ENCODE measurements at places on chromosomes 4 and X.

- no peak for DNase-seq
Observed at GRCh38 chr4:109648997-109649575, 54.2 kb downstream of the CASP6 start.

GRCh38 chrX:54427837-54428424 lies 12.3 kb upstream of the TSR2 start:
- DNase-seq, result no peak

GRCh38 chrX:40171513-40172400 lies 74.0 kb upstream of the BCOR start:
- DNase-seq, result no peak

DNA sequence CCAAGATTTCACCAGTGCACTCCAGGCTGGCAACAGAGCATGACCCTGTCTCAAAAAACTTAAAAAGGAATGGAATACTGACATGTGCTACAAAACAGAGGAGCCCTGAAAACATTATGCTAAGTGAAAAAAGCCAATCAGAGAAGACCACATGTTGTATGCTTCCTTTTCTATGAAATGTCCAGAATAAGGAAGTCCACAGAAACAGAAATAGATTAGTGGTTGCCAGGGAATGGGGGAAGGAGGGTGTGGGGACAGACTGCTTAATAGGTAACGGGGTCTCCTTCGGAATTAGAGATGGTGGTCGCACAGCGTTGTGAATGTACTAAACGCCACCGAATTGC lies 30.1 kb upstream of the KIAA0232 start:
- no peak for DNase-seq

DNA sequence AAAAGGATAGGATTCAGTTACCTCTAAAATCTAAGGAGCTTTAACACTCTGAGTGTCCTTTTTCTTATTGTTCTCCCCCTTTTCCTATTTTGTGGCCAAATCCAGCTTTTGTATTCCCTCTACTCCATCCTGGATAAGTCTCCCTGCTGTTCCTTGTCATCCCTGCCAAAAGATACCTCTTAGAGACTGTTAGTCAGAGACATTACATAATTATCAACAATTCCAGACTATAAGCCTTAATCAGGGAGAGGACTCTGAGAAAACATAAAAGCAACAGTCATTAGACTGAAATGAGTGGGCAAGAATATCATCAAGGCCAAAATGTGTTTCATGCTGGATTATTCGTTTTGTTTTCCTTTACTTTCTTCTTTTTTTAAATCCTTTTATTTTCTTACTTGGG lies 206.9 kb downstream of the FAM47B start:
- no peak for DNase-seq

- DNase-seq, result no peak
Observed at GRCh38 chr4:2363056-2363721, 55.3 kb downstream of the ZFYVE28 start.

DNA sequence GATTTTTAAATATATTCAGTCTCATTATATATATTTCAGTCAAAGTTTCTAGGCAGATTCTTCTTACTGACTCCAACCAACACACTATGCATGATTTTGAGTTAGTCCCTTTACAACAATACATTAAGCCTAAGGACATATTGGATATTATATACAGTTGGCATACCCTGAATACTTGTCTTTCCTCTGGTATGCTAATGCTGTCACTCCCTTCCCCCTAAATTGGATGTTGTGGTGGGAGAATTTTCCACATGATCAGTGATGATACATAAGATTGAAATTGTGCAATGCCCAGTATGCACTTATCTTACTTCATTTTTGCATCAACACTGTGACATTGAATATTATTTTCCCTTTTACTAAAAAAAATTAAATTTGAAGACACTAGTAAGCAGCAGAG lies 935.2 kb downstream of the PCDH7 start:
- no peak for DNase-seq

- no peak for DNase-seq
Observed at GRCh38 chr4:7863911-7864681, 75.6 kb downstream of the AFAP1 start.

GRCh38 chr4:25442863-25443307 lies 65.8 kb downstream of the ANAPC4 start:
- DNase-seq, result no peak

DNA sequence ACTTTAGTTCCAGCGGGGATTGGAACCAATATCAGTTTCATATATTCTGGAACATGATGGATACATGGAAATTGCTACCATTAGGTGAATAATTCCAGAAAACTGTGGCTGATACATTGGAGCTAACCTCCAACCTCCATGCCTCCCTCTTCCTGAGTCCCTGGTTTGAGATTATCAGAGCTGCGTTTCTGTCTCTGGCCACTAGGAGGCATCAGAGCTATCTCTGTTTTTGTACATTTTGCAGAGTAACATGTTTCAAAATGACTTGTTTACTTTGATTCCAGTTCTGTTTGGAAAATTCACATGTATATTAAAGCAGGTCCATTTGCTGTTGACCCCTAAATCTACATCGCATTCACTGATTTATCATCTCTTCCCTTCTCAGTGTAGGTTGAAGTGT lies 2.4 kb upstream of the RAB40AL start:
- no peak for DNase-seq

GRCh38 chrX:10548688-10549087 lies 71.7 kb downstream of the MID1 start:
- no peak for DNase-seq

GRCh38 chrX:135295238-135295943 lies 13.9 kb upstream of the ETDC start:
- peak; percentile 40 for DNase-seq

DNA sequence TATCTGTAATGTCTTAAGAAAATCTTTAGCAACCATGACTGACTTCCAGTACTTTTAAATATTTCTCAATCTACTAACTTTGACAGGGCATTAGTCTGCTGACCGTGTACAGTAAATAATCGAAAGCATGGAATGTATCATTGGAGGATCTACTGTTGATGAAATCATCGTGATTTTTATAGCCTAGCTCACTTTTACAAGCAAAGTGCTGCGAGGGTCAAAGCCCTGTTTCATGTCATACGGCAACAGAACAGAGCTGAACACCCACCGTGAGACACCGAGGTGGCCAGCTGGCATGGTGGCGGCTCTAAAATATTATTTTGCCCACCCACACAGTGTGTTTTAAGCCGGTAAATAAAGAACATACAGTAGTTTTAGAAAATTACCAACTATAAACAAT lies 679.3 kb downstream of the FAT4 start:
- no peak for DNase-seq

DNA sequence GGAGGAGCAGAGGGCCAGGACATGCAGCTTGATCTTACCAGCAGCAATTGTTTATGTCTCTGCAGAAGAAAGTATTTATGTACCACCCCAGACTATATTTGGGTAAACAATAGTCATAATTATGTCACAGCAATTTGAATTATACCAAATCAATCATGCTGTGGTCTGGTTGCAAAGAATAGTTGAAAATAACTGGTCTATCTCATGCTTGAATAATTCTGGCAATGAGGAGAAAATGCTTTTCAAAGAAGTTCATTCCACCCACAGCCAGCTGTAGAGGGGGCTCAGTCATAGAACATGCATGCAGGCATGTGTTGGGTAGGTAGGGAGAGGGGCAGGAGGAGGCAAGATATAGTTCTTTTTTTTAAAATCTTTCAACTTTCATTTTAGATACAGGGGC lies 399.2 kb downstream of the IL15 start:
- no peak for DNase-seq

DNA sequence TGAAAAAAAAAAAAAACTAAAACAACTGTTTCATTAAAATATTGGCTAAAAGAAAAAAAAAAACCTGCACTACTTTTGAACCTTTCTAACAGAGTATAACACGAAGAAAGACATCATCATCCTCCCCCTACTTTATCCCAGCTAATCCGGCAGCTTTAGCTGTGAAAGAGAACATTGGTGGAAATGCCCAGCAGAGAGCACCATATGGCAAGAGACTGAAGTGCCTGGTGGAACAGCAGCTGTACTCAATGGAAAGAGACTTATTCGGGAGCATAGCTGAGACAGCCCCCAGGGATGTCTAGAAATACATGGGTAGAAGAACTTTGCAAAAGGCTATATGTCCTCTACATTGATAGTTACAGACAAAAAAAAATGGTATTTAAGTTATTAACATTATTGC lies 30.3 kb downstream of the STPG2 start:
- DNase-seq, result no peak

- DNase-seq, result no peak
Observed at GRCh38 chr4:51858605-51859202, 15.8 kb downstream of the DCUN1D4 start.

DNA sequence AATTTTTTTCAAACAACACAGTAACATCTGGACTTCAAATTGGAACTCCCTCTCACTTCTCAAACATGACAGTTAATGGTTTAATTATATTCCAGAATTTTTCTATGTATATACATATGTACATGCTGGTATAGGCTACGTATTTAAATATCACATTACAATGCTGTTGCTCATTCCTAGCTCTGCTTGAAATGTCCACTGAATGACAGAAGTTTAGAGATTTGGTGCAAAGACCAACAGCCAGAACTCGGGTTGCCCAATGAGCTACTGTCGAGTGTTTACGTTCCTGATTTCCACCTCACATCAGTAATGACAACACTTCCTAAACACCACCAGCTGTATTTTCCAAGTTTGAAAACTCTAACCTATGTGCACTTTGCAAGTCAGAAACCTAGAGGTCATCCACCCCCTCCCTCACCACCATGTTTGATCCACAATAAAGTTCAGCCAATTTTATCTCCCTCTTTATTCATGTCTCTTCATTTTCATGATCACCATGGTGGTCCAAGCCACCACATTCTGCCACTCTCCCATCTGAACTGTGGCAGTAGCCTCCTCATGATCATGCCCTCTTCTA lies 49.3 kb upstream of the RPL34 start:
- no peak for DNase-seq

DNA sequence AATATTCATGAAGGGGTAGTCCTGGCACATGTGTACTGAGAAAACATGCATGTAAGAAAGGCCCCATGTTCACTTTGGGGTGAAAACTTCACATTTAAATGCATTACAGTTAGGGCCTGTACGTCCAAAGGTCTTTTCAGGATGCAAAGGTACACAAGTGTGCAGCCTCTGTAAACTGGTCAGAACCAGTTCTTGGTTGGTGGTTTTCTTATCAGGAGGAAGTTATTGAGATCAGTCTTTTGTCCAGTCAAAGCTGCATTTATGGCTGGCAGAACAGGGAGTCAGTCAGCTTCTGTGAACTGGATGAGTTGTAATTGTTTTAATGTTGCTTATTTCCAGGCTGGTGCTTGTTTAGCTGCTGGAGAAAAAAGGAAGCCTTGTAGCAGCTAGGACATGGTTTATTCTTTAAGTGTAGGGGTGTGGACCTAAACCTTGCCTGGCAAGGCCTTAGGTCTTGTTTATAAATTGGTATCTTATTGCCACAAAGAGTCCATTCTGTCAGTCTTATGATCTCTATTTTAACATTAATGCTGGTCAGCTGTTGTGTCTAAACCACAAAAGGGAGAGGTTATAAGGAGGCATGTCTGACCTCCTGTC lies 1906.6 kb upstream of the TENM3 start:
- DNase-seq, result no peak

DNA sequence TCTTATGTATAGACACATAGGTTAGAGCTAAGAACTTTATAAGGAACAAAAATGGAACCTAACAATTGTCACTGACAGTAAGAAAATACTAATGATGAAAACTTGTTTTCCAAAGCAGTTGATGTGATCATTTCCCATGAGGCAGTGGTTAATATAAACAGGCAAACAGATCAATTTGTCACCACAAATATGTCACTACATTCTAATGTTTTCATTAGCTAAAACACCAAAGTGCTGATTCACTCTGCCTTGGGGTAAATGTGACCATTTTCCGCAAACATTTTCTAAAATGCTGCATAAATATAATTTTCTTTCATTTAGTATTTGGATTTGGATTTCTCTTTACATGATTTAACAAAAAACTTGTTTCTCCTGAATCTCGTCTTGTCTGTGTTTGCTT lies 408.9 kb upstream of the CTSO start:
- no peak for DNase-seq

- DNase-seq, result no peak
Observed at GRCh38 chr4:7503559-7504249, 69.0 kb upstream of the PSAPL1 start.

GRCh38 chrX:22538580-22538979 lies 265.9 kb downstream of the CBLL2 start:
- DNase-seq, result no peak

- DNase-seq, result no peak
Observed at GRCh38 chr4:173152104-173152503, 16.5 kb upstream of the GALNT7 start.

GRCh38 chr4:7389719-7390118 lies 45.0 kb downstream of the PSAPL1 start:
- no peak for DNase-seq

- DNase-seq, result no peak
Observed at GRCh38 chrX:110188701-110189558, 129.0 kb downstream of the AMMECR1 start.

- no peak for DNase-seq
Observed at GRCh38 chrX:109733613-109734083, 591 bp upstream of the ACSL4 start.

- no peak for DNase-seq
Observed at GRCh38 chr4:73730867-73731266, 9.5 kb upstream of the CXCL8 start.

- DNase-seq, result no peak
Observed at GRCh38 chrX:38172596-38172995, 48.1 kb downstream of the SRPX start.

- no peak for DNase-seq
Observed at GRCh38 chr4:4864940-4865704, 5.7 kb downstream of the MSX1 start.

GRCh38 chrX:106468433-106468832 lies 143.3 kb upstream of the RADX start:
- no peak for DNase-seq

- DNase-seq, result peak; percentile 4
Observed at GRCh38 chrX:44344194-44344593, 722 bp upstream of the EFHC2 start.

GRCh38 chr4:41178372-41179370 lies 35.7 kb downstream of the APBB2 start:
- no peak for DNase-seq

DNA sequence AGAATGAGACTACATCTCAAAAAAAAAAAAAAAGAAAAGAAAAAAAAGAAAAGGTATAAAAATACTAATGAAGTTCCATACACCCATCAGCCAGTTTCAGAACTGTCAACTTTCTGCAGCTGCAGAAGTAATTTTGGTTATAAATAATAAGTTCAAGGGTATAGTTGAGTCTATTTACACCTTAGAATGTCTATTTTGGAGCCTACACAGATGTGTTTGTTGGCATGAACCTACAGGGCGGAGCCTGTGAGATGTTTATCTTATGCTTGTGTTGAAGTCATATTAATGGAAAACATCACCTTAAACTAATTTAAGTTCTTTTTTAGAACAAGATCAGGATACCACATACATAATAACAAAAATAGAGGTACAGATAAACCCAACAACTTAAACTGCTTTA lies 85.8 kb downstream of the RAPGEF2 start:
- no peak for DNase-seq

All from stimulated activated CD4-positive, alpha-beta T cell treated with anti-CD3 and anti-CD28 coated beads, Interleukin-1b, Interleukin-23, amount 100 ng/mL, for 24 hours (primary cell).